ENCODE measurements at places on chromosomes 16 and 17. TPM values are rescaled to one million over a fixed set of nuclear protein-coding genes. Genes with fewer than 3 reads are reported as not detected.

SLC52A1 gene
- total RNA-seq, result 0.58 TPM

LPCAT2 gene
- total RNA-seq, result 60.4 TPM

HOXB2 gene
- total RNA-seq, result 3.1 TPM

RUNDC3A gene
- total RNA-seq, result 2.0 TPM

DNA sequence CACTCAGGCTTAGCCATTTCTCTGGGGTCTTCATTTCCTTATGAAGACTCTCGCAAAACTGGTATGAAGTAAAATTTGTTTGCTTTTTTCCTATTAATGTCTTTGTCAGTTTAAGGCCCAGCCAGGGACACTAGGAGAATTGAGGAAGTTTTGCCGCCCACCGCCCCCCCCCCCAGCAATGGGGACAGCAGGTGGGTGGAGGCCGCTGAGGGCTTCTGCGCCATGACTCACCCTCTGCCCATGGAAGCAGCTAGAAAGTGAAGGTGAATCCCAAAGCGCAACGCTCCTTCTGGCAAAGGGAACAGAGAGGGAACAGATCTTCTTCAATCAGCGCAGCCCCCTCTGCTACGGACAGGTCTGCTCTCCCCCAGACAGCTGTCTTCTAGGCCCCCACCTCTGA is 49.7 kb downstream of the MARF1 start:
- no peak for DNase-seq

GRCh38 chr17:51188271-51188833 is 22.1 kb downstream of the NME2 start:
- no peak for DNase-seq

GRCh38 chr16:75565640-75566039 is 539 bp upstream of the GABARAPL2 start:
- DNase-seq, result no peak

- no peak for DNase-seq
Measured at GRCh38 chr16:89412811-89413210, 77.5 kb downstream of the ANKRD11 start.

DNA sequence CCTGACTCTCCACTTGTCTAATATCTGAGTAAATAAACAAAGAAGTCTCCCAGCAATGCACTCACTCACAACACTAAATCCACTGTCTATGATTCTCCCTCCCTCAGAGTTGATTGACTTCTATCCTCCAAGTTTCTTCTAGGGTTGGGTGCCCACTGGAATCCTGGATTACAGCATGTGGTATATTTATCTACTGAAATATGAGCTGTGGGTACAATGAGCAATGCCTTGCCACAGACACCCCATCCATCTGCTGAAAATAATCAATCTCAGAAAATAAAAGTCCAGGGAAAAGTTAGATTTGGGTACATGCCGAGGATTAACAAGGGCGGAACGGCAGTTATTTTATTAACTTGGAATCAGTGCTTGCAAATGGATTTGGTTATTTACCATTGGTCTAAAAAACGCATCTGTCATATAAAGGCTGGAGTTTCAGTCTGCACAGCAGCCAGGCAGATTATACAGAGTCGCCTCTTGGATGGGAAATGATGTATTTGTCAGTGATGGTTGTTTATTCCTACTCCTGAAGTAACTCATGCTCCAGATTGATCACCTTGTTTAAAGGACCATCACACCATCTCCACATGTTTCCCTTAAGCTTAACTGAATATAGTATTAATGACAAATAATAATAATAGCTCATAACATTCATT is 193.9 kb upstream of the SOX9 start:
- DNase-seq, result no peak

DNA sequence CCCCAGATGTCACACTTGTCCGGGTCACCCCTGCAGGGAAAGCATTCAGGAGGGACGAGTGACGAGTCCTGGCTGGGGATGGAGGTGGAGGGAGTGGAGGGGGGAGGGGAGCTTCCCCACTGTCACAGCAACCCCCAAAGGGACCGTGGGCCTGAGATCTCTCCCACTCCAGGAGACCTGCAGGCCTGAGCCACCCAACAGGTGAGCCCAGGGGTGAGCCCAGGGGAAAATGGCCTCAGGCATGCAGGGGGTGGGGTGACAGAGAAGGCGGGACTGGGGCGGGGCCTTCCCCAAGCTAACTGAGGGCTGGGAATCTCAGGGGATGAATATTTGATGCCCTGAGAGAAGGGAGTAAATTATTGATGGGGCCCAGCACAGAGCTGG is 2.4 kb downstream of the USH1G start:
- DNase-seq, result no peak

DNA sequence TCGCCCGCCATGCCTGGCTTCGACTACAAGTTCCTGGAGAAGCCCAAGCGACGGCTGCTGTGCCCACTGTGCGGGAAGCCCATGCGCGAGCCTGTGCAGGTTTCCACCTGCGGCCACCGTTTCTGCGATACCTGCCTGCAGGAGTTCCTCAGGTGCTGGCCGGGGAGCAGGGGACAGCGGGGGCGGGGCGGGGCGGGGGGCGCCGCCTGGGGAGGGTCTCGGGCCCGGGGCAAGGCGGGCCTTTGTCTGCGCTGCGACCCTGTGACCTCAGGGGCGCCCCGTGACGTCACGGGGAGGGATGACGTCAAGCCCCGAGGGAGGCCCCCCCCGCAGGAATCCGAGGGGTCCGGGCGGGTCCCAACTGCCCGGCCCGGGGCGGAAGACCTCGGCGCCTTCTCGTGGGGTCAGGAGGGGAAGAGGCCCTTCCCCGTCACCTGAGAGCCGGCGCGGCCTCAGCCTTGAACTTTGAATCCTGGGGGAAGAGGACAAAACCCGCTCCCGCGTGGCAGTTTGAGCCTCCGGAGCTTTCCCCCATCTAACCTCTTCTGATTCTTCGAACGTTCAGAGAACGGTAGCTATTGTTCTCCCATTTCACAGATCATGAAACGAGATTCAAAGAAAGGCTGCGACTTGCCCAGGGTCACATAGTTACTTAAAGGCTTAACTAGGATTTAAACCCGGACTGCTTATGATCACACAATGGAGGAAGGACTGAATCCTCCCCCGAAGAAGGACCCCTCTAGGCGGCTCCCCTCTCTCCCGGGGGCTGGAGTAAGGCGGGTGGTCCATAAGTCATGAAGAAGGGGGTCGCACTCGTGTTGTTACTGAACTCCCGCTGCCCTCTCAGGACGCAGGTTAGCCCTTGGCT is 527 bp downstream of the TRAF4 start:
- no peak for DNase-seq

GRCh38 chr16:27363246-27363632 is 38.7 kb upstream of the IL21R start:
- no peak for DNase-seq

DNA sequence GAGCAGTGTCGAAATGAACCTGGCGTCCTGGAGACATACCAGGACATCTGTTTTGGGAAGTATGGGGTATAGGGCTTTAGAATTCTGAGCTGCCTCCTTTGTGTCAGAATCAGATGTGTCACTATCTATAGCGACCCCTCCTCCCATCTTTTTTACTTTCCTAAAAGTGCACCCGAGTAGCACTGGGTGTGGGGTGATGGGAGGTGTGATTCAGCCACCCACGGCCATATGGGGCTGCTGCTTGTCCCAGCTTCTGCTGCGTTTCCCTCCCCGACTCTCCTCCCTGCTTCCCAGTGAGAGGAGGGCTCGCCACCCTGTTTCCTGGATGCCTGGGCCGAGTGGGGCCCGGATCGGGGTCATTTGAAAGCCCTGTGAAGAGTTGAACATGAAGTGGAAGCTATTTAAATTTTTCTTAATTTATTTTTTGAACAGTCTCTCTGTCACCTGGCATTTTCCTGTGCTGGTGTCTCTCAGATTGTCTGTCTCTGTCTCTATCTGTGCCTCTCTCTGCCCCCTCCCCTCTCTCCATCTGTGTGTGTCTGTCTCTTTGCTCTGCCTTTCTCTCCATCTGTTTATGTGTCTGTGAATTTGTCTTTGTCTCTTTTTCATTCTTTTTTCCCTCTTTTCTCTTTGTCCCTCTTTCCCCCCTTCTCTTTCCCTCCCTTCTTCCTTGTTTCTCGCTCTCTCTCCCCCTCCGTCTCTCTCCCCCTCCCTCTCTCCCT is 638.8 kb upstream of the EEF2KMT start:
- DNase-seq, result no peak

- no peak for DNase-seq
Measured at GRCh38 chr16:49851468-49851787, 4.5 kb downstream of the ZNF423 start.

All from urinary bladder (tissue), 4 donors.